ENCODE measurements at places on chromosomes 1 and 21.

DNA sequence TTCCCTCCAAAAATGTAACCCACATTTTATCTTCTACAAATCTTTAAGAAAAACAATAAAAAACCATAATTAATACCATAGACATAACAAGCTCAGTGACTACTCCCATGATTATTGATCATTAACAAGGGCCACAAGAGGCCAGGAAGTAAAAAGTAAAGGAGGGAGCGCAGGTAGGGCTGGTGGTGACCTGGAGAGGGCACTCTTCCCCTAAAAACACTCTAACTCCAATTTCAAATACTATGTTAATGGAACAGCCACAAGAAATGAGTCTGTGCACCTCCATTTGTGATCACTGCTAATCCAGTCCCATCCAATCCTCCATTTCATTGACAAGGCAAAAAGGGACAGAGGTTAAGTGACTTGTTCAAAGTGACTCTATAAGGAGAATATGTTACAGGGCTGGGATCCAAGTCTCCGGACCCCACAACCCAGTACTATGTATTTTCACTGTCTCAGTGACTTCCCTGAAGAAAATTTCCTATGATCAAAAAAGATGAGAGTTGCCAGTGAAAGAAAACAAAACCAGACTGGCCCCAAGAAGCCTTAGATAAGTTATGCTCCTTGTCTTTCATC is 41.2 kb upstream of the CFAP298 start:
- no peak for DNase-seq

DNA sequence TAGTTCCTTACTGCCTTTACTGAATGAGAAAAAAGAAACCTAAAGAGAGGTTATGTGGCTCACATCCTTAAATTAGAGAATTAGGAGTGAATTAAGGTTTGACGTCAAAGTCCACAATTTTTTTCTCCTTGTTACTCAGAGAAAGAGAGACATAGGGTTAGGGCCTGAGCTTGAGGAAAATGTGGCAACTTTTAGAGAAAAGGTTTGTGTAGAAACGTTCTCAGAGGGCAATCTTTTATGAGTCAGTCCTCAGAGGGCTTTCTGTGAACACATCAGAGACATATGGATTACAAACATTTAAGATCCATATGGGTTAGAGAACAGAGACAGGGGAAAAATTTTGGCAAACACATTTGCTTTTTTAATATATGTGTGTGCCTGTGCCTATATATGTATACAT is 242.8 kb downstream of the TGFB2 start:
- no peak for DNase-seq

- no peak for DNase-seq
These were observed 125.8 kb downstream of the PLPP3 start for GRCh38 chr1:56453417-56454078.

- no peak for DNase-seq
These were observed 88.8 kb upstream of the BACE2 start for GRCh38 chr21:41079159-41079558.

DNA sequence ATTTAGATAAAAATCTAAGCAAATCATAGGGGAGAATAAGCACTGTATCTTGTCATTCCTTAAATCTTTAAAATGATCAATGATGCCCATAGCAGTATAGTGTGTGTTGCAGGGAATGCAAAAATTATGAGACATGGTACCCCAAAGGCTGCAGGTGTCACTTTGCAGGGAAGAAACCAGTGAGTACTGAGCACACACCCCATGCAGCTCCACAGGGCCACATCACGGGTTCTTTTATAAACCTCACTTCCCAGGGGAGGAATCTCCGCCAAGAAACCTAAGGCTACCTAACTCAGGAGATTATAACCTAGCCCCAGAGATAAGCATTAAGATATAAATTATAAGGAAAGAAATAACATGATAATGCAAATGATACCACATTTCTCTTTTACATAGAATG is 115.6 kb downstream of the APP start:
- DNase-seq: no peak

- no peak for DNase-seq
These were observed 66.0 kb upstream of the LAPTM5 start for GRCh38 chr1:30823627-30823968.

DNA sequence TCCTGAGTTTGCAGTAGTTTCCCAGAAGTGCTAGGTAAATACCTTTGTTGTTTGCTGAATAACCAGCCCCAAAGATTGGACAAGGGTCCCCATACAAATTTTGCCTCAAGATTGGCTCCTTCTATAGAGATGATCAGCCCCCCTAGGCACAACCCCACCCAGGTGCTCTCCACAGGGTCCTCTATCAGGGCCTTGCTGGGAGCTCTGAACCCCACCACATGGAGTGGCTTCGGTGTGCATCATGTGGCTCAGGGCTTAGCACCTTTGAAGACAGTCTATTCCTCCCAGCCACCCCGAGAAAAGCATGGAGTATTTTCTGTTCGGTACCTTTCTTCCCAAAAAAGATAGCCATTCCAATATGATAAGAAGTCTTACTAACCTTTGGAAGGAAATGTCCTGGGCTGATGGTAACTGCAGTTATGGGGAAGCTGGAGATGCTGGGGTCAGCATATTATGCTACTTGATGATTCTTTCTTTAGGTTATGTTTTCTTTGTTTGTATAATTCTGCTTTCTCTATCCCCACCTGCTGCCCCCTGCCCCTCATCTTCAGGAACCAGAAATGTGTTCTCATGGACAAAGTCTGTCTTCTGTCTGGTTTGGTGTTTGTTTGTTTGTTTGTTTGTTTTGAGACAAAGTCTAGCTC is 5.0 kb upstream of the TSPAN1 start:
- DNase-seq: no peak

DNA sequence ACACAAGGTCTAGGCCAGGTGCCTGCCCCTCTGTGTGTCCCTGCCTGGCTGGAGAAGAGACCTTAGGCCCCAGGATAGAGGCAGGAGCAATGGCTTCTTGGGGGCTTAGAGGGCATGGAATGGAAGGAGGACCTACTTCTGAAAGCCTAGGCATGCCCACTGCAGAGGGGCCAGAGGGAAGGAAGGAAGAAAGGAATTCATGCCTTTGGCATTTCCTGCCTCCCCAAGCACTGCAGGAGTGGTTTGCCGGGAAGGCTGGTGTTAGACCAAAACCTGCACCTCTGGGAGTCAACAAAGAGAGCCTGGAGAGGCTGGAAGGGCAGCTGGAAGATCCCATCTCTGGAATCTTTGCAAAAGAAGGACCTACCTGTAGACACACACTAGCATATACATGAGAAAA is 50.7 kb upstream of the KCNE2 start:
- DNase-seq: no peak

GRCh38 chr1:205593532-205593931 is 38.3 kb downstream of the ELK4 start:
- no peak for DNase-seq

- DNase-seq: no peak
These were observed 630 bp downstream of the ACP6 start for GRCh38 chr1:147669469-147670318.

GRCh38 chr1:188769181-188769580 is 1708.5 kb downstream of the BRINP3 start:
- no peak for DNase-seq

- DNase-seq: no peak
These were observed 25.4 kb upstream of the ALDH4A1 start for GRCh38 chr1:18927654-18928272.

GRCh38 chr1:204377800-204378668 is 18.3 kb upstream of the PLEKHA6 start:
- no peak for DNase-seq

- no peak for DNase-seq
These were observed 30.2 kb upstream of the OTUD3 start for GRCh38 chr1:19852036-19852435.

DNA sequence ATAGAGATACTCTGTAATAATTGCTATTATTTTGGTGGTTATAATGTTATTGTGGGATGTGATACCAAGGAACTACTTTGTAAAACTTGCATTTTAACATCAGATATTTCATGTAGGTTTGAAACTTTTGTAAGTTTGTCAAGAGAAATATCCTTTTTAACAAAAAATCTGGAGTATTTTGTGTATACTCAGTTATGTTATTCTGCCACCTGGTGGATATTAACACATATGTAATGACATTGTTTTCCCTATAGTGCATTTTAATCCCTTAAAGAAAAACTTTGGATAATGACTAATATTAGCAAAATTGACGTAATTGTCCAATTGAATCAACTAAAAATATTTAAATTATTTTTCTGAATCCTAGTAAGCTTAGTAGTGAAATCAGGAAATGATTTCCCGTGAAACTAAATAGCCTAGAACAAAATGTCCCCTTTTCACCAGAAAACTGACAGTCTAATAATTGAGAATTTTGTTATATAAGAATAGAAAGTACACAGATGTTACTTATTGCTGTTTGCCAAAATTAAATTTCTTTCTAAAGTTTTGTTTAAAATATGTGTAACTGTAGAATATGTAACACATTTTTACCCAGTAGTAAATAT is 39.6 kb downstream of the KCTD3 start:
- no peak for DNase-seq

DNA sequence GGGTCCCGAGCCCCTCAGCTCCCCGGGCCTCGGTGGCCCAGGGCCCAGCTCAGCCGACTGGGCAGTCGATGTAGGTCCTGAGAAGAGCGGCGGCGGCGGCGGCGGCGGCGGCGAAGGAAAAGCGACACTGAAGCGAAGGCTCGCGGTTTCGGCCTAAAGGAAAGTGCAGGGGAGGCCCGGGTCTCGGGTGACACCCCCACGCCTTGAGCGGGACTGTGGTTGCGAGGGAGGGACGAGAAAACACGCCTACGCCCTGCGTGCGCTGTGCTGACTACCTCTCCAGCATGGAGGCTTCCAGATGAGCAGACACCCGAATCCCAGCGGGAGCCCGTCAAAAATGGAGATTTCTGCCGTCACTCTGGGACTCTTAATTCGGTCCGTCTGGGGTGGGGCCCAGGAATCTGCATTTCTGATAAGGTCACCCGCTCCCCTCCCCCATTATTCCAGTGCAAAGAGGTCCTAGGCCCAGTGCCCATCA is 31.2 kb downstream of the DNTTIP2 start:
- peak; percentile 42 for DNase-seq

- no peak for DNase-seq
These were observed 515.3 kb upstream of the NR5A2 start for GRCh38 chr1:199512037-199512710.

DNA sequence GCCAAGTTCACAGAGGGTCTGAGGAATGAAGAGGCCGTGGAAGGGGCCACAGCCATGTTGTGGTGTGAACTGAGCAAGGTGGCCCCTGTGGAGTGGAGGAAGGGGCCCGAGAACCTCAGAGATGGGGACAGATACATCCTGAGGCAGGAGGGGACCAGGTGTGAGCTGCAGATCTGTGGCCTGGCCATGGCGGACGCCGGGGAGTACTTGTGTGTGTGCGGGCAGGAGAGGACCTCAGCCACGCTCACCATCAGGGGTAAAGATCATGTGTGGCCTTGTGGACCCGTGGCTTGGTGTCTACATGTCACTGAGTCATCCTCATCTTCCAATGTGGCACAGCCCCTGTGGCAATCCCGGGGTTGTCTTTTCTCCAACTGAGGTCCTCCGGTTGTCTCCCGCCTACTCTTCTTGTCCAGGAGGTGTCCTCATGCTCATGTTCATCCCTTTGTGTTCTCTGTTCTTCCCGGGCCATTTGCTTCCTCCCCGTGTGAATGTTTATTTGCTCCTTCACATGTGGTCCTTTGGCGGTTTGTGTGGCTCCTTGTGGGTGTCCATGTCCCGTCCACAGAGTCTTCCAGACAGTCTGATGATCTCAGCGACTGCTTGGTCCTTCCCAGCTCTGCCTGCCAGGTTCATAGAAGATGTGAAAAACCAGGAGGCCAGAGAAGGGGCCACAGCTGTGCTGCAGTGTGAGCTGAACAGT is 84.2 kb downstream of the OBSCN start:
- no peak for DNase-seq

DNA sequence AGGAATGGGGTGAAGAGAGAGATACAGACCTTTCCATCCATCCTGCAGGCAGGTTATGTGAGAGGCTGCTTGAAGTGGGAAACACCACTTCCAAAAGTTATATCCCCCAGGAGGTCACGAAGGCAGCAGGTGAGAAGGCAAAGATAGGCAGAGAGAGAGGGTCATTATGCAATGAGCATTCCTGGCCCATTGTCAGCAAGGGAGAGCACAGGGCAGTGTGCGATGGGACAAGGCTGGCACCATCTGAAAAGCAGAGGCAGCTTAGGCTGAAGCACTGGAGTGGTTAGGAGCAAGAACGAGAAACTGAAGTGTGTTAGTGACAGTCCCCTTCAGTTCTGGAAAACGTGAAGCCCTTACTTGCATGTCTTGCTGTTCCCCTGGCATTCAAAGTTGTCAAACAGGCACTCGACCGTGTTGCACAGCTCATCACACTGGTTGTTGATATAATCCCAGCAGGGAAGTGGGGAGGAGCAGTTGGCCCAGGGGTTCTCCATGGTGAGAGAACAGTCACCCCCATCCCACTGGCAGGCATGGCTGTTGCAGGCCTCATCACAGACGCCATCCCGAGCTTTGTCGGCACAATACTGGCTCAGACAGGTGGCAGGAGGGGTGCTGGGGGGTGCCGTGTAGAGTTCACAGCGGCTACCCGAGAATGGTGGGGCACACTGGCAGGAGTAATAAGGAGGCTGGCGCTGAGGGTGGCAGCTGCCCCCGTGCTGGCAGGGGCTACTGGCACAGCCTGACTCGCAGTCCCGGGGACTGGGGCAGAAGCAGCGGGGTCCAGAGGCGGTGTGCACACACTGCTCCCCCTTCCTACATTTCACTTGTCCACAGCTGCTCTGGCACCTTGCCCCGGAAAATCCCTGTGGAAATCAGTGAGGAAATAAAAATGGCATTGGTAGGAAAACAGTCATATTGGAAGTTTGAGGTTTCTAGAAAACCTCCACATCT is 28.9 kb upstream of the ADAM30 start:
- no peak for DNase-seq

DNA sequence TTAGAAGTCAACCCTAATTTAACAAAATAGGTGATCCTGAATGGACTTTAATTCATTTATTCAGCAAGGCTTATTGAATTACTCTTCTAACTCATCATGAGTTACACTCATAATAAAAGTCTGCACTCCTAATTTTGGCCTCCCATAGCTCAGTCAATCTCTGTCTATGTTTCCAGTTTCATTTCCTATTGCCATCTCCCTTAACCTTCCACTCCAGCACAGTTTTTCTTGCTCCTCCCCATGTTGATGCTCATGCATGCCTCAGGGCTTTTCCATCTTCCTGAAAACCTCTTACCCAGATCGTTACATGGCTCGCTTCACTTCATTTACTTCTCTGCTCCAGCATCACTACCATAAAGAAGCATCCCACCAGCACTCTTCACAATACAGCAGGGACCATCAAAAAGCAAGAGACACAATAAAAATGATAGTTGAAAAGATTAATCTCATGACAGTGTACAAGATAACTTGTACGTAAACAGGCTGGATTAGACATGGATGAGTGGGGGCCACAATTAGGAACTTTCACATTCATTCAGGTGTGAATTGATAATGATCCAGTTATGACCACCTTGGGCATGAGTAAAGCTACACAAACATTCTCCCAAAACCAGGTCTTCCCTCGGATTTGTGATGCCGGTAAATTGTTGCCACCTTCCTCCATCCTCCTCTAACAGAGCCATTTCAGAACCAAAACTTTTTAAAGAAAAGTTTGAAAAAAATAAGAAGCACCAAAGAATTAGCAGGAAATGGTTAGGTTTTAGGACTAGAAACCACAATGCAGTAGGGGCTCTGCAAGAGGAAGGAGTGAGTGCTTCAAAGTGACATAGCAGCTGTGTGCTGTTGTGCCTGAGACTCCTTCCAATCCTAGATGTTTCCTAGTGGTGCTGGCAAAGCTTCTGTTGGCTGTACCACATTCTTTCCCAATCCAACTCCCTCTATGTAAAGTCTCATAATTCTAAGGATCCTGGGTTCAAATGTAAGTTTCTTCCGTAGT is 89.8 kb downstream of the OLFML2B start:
- DNase-seq: no peak
